ENCODE measurements at places on chromosomes 12 and 14. TPM values are rescaled to one million over a fixed set of nuclear protein-coding genes. Genes with fewer than 3 reads are reported as not detected.
A peak's percentile ranks its signal among the peaks of the same experiment; 100 is the strongest.

DNA sequence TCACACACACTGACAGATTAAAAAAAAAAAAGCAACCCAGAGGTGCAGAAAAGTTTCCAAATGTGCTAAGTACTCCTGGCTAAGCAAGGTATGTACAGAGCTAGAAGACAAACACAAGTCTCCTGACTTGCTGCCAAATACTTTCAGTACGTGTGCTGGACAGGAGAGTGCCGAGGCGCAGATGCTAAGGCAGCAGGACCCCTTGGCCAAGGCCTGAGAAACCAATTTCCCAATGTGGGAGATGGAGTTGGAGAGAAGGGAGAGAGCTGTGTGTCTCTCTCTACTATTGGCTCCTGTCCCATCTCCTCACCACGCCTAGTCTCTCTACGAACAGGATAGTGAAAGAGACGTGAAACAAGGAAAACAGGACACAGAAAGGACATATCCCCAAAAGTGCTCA, 5.3 kb downstream of the SPRYD3 start:
- H3K27ac ChIP-seq = no peak overlapping the region
- no peak for DNase-seq
- H3K27me3 ChIP-seq = peaks cover 4% of the 10 kb centered on the region
- peaks cover 23% of the 10 kb centered on the region for H3K36me3 ChIP-seq

- H3K36me3 ChIP-seq = no peaks in the 10 kb centered on the region
- H3K27me3 ChIP-seq = no peaks in the 10 kb centered on the region
- DNase-seq = no peak
- H3K27ac ChIP-seq = no peak overlapping the region
These were observed 10.3 kb upstream of the PPP4R4 start for GRCh38 chr14:94163796-94164195.

Gene TPPP2
- polyA plus RNA-seq = not detected

DNA sequence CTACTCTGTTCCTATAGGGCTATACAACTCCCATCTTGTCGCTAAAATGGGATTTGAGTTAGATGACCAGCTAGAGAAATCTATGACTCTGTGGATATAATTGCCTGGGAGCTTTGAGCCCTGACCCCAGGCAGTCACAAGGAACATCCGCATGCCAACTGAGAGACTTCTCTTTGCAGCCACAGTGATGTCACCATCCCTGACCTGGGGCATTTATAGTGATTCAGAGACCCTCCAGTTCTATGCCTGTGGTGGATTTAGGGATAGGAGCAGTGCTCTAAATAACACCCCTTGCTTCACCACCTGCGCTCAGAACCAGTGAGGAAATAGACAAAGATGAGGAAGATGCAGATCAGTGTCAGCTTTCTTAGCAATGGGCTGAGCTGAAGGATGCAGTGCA, 86.2 kb downstream of the RIN3 start:
- no peak for DNase-seq
- peak overlapping the region; percentile 71 for H3K4me3 ChIP-seq
- H3K4me1 ChIP-seq = peaks cover 99% of the 10 kb centered on the region
- H3K36me3 ChIP-seq = peaks cover 7% of the 10 kb centered on the region

Gene AICDA
- not detected for polyA plus RNA-seq

GRCh38 chr14:76926521-76927251, 100.5 kb downstream of the LRRC74A start:
- DNase-seq = peak; percentile 55
- H3K27ac ChIP-seq = peak overlapping the region; percentile 93
- no peaks in the 10 kb centered on the region for H3K36me3 ChIP-seq
- peak overlapping the region; percentile 77 for H3K4me3 ChIP-seq
- peaks cover 72% of the 10 kb centered on the region for H3K4me1 ChIP-seq
- H3K27me3 ChIP-seq = peaks cover 4% of the 10 kb centered on the region

Gene ANAPC5
- 157 TPM for polyA plus RNA-seq

Gene DCTN2
- polyA plus RNA-seq = 93.8 TPM

Gene CEP170B
- not detected for polyA plus RNA-seq

- H3K27ac ChIP-seq = no peak overlapping the region
- H3K36me3 ChIP-seq = no peaks in the 10 kb centered on the region
- no peak overlapping the region for H3K4me3 ChIP-seq
- no peaks in the 10 kb centered on the region for H3K4me1 ChIP-seq
These were observed 7.1 kb downstream of the SLC6A12 start for GRCh38 chr12:206746-207440.

GRCh38 chr12:26789731-26790644, 43.0 kb downstream of the ITPR2 start:
- peaks cover 3% of the 10 kb centered on the region for H3K27me3 ChIP-seq
- H3K27ac ChIP-seq = no peak overlapping the region
- H3K4me1 ChIP-seq = peaks cover 43% of the 10 kb centered on the region
- DNase-seq = no peak
- no peak overlapping the region for H3K4me3 ChIP-seq
- peaks cover 17% of the 10 kb centered on the region for H3K36me3 ChIP-seq

DNA sequence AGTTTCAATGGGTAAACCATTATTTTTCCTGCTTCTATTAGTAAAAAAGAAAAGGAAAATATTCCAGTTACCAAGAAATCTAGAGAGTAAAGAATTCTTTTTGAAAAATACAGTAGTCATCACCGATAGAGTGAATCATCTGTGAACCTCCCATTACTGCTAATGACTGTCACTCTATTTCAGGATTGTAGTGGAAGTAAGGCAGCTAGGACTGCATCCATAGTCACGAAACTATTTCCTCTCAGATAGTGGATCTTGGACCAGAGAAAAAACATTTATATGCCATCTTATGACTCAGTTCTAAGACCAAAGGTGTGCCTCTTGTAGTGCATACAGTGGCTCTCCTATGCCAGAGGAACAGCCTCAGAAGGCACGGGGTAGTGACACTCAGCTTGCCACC, 173.9 kb upstream of the PLEKHA5 start:
- no peak overlapping the region for H3K4me3 ChIP-seq
- H3K36me3 ChIP-seq = no peaks in the 10 kb centered on the region
- H3K27me3 ChIP-seq = peaks cover 2% of the 10 kb centered on the region

DNA sequence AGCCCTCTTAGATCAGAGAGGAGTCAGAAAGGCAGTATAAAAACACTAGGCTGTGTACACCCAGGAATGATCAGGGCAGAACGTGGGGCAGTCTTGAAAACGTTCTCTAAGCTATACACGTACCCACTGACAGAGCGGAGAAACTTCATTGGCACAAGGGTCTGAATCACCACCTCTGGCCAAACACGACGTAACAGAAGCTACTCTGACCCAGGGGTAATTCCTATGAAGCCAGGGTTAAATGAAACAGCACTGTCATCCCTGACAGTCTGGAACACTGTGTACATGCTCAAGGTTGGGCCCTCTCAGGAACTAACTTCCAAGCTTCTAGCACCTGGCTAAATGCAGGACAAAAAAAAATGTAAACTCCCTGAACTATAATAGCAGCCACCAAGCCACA, 38.4 kb downstream of the PARP11 start:
- no peak overlapping the region for H3K4me3 ChIP-seq
- DNase-seq = no peak
- H3K27ac ChIP-seq = peak overlapping the region; percentile 44
- H3K36me3 ChIP-seq = peaks cover 12% of the 10 kb centered on the region

GRCh38 chr12:55704824-55705718, 2.6 kb downstream of the ITGA7 start:
- H3K36me3 ChIP-seq = no peaks in the 10 kb centered on the region
- H3K4me3 ChIP-seq = no peak overlapping the region
- H3K27ac ChIP-seq = no peak overlapping the region
- DNase-seq = no peak
- peaks cover 25% of the 10 kb centered on the region for H3K4me1 ChIP-seq

DNA sequence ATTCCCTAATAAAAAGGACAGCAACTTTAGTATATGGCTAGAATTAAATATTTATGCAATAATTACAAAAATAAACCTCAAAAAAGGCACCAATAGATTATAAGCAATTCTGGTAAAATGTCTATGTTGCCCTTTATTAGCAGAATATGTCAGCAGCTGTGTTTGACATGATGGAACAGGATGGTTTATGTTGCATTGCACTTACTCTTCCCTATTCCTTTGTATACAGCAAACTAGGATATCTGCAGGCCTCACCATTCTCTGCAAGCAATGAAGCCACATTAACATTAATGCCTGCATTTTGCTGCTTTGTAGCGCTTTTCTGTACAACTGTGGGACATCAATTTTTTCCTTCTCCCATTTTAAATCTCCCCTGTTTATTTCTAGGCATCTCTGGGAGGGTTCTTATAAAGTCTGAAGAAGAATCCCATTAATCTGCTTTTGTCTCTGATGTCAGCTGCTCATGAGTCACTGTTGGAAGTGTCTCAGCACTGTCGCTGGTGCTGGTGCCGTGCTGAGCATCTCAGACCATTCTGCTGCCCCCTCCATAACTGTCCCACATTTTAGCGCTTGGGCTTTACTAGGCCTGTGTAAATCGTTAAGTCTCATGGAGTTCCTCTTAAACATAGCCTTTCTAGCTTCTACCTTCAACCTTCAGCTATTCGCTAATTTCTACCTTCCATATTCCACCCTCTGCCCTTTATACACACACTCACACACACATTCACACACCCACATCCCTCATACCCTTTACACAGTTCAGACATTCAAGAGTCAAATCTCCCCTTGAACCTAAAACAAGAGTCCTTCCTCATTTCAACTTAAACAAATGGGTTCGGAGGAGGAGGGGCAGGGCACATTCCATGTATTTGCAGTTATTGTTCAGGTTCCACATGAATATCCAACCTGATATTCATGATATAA, 64.4 kb upstream of the TRHDE start:
- no peaks in the 10 kb centered on the region for H3K36me3 ChIP-seq
- no peak for DNase-seq
- no peak overlapping the region for H3K27ac ChIP-seq
- H3K4me1 ChIP-seq = no peaks in the 10 kb centered on the region
- no peak overlapping the region for H3K4me3 ChIP-seq

DNA sequence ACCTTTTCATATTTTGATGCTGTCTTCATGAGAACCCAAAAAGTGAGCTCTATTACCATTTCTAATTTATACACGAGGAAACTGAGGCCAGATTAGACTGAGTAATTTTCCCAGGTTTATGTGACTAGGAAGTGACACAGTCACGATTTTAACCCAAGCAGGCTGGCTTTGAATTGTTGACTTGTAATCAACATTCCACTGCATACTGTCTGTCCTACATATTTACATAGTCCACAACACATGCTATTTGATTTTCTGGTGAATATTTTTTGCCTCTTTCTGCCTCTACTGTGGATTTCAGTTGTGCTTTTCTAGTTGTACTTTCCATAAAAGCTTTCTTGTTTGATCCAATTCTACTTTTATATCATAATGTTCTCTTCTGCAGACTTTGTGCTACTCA, 8.2 kb downstream of the TAS2R7 start:
- peaks cover 13% of the 10 kb centered on the region for H3K27me3 ChIP-seq
- H3K4me1 ChIP-seq = no peaks in the 10 kb centered on the region
- H3K36me3 ChIP-seq = no peaks in the 10 kb centered on the region
- no peak overlapping the region for H3K27ac ChIP-seq
- H3K4me3 ChIP-seq = no peak overlapping the region
- no peak for DNase-seq

DNA sequence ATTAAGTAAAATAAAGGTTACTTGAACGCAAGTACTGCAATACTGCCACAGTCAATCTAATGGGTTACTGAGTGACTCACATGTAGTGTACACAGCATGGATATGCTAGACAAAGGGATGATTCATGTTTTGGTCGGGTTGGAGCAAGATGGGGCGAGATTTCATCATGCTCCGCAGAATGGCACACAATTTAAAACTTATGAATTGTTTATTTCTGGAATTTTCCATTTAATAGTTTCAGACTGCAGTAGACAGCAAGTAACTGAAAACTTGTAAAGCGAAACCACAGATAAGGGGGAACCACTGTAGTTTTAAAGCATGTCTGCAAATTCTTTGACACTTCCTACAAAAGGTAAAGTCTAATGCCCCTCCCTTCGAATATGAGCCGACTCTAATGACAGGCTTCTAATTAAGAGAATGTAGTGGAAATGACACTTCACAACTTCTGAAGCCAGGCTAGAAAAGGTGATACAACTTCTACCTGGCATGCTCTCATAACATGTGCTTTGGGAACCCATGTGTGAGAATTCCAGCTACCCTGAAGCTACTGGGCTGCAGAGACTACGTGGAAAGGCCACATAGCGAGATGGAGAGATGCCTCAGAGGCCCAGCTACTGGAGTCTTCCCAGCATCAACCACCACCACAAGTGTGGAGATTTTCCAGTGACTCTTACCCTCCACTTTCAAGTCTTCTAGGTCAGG, 13.9 kb upstream of the TCP11L2 start:
- H3K27ac ChIP-seq = no peak overlapping the region
- no peak for DNase-seq
- H3K27me3 ChIP-seq = peaks cover 8% of the 10 kb centered on the region
- no peaks in the 10 kb centered on the region for H3K36me3 ChIP-seq

DNA sequence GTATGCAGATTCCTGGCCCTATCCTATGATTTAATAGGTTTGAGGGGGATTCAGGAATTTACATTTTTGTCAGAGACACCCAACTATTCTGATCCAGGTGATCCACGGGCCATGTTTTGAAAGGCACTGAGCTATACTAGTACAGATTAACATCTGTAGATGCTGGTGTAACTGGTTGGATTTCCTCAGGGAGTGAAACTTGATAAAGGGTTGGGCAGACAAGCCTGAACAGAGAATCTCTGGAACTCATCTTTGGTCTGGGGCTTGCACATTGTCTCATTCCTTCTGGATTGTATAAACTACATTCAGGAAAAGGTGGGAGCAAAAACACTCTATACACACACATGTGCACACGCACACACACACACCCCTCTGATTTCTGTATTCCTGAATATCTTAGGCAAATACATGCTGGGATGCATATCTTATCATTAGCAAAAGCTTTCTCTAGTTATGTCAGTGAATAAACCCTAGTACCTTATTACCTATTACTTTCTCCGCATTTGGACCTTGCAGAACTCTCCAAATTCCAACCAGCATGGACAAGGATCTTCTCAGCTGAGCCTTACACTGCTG, 104.6 kb downstream of the SLC38A1 start:
- H3K4me3 ChIP-seq = no peak overlapping the region
- peaks cover 3% of the 10 kb centered on the region for H3K36me3 ChIP-seq
- no peak overlapping the region for H3K27ac ChIP-seq
- H3K27me3 ChIP-seq = no peaks in the 10 kb centered on the region
- DNase-seq = no peak
- H3K4me1 ChIP-seq = no peaks in the 10 kb centered on the region

- H3K27ac ChIP-seq = peak within 1 kb of the TSS; percentile 81
- H3K36me3 ChIP-seq = peaks cover 3% of the 10 kb centered on the region
- peaks cover 3% of the 10 kb centered on the region for H3K27me3 ChIP-seq
- peak within 1 kb of the TSS; percentile 81 for H3K4me3 ChIP-seq
These were observed at the start of gene IFNG-AS1 for GRCh38 chr12:67989184-67989920. Gene IFNG-AS1 (plus strand): TSS chr12:67989447.

DNA sequence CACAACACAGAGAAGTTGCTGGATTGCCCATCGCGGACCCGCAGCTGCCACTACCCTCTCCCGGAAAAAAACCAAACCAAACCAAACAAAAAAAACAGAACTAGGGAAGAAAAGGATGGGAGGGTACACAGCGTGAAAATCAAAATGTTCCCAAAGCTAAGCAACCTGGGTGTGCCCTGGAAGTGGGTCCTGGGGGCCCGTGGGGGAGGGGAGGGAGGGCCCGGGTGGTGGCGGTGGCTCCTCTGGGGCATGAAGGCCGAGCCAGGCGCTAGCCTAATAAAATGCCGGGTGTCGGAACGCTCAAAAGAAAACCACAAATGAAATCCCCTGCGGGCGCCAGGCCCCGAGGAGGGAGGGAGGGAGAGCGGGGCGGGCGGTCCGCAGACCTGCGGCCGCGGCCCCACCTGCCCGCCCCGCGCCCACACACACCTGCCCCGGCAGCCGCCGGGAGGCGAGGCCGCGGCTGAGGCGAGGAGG, 787 bp downstream of the HECTD4 start:
- DNase-seq = peak; percentile 59
- H3K4me3 ChIP-seq = peak overlapping the region; percentile 91
- H3K36me3 ChIP-seq = no peaks in the 10 kb centered on the region
- peak overlapping the region; percentile 93 for H3K27ac ChIP-seq
- H3K27me3 ChIP-seq = peaks cover 13% of the 10 kb centered on the region
- H3K4me1 ChIP-seq = peaks cover 21% of the 10 kb centered on the region

GRCh38 chr14:73428353-73428824, 30.0 kb downstream of the NUMB start:
- DNase-seq = no peak
- no peaks in the 10 kb centered on the region for H3K36me3 ChIP-seq
- no peak overlapping the region for H3K27ac ChIP-seq
